Body of pancreas (tissue), 4 donors: ENCODE measurements at places on chromosomes 7 and 10. TPM values are rescaled to one million over a fixed set of nuclear protein-coding genes. Genes with fewer than 3 reads are reported as not detected.

DNA sequence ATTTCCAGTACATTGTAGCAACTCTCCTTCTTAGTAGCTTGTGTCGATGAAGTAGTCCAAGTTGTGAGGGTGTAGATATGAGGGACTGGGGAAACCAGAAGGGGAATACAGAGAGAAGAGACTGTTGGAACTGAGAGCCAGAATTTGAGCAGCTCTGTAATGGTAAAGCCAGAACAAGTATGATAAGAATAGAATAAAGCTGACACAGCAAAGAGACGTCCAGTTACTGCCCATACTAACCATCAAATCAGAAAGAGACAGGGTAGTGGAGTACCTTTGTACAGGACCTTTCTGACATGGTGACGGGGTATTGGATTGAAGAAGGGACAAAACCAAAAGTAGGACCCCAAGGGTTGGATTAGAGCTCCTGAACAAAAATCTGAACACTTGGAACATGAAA lies 206.0 kb downstream of the SEMA3E start:
- no peak for DNase-seq

- DNase-seq, result no peak
These were observed 176.5 kb downstream of the EXOC4 start for GRCh38 chr7:133429371-133429770.

Gene FAM204A
- 8.6 TPM for total RNA-seq

Gene FRMPD2
- not detected for total RNA-seq
